ENCODE measurements at places on chromosomes 13 and 19.

- no peak for DNase-seq
Observed at GRCh38 chr13:83229574-83230305, 652.5 kb downstream of the SLITRK1 start.

DNA sequence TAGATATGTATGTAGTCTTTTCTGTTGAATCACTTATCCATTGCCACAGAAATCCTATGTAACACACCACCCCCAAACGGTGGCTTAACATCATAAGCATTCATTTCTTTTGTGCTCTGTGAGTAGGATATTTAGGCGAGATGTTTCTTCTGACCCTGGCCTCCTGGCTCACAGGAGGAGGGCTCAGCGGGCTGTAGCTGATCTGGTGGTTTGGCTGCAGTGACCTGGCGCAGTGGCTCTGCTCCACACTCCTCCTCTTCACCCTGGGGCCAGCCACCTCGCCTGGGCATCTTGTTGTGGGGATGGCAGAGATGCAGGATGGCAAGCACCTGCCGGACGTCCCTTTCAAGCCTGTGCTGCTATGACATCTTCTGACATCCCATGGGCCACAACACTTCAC lies 147.1 kb upstream of the IRS2 start:
- DNase-seq = no peak

DNA sequence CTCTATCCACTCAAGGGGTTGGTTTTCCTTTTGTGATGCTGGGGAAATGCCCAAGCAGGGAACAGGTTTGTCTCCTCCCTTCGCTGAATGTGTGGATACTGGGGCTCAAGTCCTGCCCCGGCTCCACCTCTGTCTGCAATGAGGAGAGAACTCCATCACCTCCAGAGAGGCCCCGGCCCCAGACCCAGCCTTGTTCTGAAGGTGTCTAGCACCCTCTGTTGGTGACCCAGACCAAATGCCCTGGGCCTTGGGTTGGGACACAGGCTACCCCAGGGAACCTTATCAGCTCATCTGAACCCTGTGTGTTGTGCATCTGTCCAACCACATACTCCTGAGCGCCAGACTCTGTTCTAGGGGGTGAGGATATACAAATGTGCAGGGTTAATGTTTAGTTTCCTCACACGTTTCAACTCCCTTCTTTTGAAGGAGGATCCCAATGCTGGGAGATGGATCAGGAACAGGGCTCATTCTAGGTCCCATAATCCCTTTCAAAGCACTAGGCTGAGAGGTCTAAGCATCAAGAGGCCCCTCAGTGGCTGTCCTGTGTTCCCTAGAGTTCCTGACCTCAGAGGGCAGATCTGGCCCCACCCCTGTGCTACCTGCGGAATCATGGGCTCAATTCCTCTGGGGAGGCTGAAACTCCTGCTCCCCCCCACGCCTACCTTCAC lies 112.5 kb upstream of the SLC7A1 start:
- DNase-seq = peak; percentile 47

GRCh38 chr13:44191504-44192171 lies 182.0 kb upstream of the SERP2 start:
- peak; percentile 28 for DNase-seq

DNA sequence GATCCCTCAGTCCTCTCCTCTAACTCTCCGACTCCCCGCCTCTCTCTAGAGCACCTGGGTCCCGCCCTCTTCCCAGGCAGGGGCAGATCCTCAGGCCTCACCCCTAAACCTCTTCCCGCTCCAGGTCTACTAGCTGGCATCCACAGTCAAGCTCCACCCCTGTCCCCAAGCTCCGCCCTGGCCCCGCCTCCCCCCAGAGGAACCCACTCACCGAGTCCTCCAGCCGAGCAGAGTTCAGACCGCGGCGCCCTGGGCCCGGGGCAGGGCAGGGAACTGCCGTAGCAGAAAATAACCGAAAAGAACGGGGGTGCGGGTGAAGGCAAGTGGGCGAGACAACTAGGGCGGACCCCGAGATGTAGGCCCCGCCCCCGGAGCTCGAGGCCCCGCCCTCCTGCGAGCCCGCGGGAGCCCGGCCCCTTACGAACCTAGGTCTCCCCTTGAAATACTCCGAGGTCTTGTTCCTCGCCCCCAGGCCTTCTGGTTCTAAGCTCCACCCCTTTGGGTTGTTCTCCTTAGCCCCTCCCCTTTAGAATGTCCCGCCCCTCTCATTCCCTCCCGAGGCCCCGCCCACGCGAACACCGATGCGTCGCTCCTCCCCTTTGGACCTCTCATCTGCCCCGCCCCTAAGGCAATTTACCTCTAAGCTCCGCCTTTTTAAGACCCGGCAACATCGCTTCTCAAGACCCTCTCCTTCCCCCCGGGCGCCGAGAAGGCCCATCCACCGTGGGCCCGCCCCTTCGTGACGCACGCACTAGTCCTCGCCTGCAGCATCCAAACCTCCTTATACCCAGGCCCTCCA lies at the start of gene GGN:
Gene GGN (minus strand): TSS at position 485 of the 799 bp plus-strand sequence. CDS start 773 bp downstream, outside the sequence.
- peak; percentile 82 for DNase-seq

- DNase-seq = peak; percentile 79
Observed at GRCh38 chr13:20703780-20704458, 420 bp downstream of the IL17D start.

DNA sequence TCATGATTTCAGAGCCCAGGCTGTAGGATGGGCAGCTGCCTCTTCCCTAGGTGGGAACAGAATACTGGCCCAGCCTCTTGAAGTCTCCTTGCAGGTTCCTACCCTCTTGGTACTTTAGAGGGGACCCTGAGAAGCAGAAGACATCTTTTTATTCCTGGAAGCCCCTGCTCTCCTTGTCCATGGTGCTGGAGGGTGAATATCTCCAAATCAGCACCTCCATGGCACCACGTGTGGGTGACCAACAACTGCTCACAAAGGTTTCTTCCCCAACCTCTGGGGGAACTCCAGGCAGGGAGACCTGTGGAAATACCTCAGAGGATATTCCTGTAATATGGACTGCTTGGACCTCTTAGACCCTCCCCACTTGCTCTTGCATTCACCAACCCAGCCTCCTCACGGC lies 48.1 kb upstream of the TSHZ3 start:
- no peak for DNase-seq

DNA sequence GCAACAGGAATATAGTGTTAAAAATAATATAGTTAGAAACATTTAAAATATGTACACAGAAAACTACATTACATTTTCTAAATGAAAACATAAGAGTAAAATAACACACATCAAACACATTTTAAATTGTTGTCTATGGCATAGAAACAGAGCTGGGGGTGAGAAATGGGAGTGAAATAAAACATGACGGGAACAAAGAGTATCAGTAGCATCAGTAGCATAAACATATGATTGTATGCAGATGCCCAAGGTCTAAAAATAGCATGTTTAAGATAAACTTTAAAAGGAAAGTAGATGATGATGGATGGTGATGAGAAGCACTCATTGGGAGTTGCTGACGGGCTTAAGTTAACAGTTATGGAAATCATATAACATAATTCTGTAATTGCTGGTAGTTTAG lies 1221.7 kb upstream of the SPRY2 start:
- DNase-seq = no peak

DNA sequence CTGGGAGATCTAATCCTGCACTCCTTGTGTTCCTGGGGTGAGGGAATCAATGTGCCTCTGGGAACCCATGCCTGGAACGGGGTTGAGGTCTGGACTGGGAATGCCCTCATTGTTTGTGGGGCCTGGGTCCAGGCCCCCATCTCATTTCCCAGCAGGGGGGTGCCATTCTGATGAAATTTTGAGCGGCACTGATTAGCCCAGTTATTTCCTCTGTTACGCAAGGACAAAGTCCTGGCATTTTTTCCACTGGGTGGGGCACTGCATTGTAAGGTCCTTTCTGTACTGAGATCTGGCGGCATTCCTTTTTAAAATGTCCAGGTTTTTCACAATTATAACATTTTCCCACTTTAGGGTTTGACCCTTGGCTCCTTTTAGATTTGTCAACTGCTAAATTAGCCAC lies 14.8 kb downstream of the FPR3 start:
- DNase-seq = no peak

GRCh38 chr19:39030854-39031367 lies 1.4 kb downstream of the FBXO27 start:
- DNase-seq = no peak

DNA sequence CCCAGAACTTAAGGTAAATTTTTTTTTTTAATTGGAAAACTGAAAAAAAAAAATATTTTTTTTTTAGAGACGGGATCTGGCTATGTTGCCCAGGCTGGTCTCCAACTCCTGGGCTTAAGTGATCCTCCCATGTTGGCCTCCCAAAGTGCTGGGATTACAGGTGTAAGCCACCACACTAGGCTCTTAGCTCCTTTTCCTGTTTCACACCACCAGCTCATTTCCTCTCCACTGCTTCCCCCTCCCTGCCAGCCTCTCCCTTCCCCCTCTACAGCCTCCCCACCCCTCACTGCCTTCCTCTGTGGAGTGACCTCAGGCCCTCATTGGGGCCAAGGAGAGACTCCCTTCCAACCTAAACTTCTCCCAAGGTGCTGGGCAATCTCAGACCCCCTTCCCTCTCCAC lies 4.2 kb upstream of the GIPR start:
- DNase-seq = no peak

GRCh38 chr19:4691373-4691772 lies 21.2 kb upstream of the MYDGF start:
- DNase-seq = no peak

DNA sequence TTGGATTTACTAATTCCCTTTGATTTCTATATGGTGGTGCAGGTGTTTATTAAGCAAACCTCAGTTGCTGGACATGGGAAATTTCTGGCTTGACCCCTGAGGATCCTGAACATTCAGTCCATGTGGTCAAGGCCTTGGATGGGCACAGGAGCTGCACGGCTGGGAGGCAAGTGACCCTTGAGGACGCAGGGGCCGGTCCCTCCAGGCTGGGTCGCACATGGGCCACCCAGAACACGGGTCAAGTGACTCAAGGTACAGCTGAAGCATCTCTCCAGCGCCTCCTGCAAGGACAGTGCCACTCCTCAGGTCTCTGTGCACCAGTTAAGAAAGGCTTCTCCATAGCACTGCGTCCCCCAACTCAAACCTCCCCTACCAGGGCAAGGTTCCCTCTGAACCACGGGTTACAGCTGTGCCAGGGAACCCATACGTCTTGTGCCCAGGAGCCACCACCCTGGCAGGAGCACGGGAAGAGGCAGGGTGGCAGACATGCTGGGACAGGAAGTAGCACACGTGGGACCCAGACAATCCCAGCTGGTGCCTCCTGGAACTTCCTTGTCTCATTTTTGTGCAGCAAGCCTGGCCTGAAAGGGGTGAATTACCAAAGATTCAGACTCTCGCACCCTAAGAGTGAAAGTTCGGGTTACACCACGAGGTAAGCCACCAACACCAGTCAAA lies 93.1 kb downstream of the SPACA7 start:
- DNase-seq = no peak

- DNase-seq = no peak
Observed at GRCh38 chr19:35031072-35031881, 1.0 kb downstream of the SCN1B start.

- no peak for DNase-seq
Observed at GRCh38 chr13:104253063-104253680, 1187.0 kb upstream of the SLC10A2 start.

DNA sequence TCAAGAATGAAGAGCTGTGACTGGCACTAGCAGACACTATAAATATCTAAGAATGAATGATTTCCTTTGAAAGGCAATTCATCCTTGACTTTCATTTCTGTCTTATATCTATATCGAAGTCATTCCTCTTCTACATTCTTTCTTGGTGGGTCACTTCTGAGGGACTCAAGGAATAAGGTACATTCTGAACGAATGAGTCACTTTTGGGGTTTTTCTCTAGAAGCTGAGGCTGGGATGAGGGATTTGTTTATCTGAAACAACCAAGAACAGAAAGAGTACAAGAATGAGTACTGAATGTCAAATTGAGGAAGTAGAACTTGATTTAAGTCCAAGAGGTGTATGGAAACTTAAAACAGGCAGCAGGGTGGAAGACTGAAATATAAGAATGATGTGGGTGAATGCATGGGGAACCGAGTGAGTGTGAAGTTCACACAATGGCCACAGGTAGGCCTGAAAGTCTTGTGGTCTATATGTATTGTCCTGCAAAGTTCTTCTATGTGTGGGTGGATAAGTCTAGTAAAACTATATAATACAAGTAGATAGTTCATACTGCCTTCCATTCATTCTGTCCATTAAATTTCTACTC lies 343.9 kb downstream of the OXGR1 start:
- no peak for DNase-seq

- DNase-seq = no peak
Observed at GRCh38 chr13:58985845-58986244, 1177.9 kb downstream of the DIAPH3 start.

- DNase-seq = no peak
Observed at GRCh38 chr19:56601375-56601774, 6.3 kb downstream of the ZNF71 start.

DNA sequence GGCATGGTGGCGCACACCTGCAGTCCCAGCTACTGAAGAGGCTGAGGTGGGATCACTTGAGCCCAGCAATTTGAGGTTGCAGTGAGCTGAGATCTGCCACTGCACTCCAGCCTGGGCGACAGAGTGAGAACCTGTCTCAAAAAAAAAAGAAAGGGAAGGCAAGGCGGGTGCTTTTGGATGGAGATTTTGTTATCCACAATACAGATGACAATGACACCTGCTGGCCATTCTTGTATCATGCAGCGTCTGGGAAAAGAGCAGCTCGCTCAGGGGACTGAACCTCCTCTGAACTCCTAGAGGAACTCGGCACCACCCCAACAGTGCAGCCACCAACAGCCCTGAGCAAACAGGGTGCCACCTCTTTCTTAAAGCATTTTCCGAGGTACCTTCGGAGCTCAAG lies 22.8 kb downstream of the HAUS8 start:
- DNase-seq = peak; percentile 11

DNA sequence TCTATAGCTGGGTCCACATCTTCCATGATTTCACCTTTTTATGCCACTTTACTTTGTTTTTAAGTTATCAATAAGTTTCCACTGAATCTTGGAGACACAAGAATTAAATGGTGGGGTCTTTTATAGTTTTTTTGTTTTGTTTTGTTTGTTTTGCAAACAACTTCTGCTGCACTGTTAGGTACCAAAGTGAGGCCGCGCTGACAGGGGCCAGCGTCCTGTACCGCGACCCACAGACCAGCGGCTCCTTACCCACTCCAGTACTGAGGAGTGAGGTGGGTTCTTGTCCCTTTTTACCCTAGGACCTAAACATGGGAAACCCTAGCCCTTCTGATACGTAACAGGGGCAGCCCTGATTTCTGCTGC lies 75.8 kb upstream of the MCF2L start:
- no peak for DNase-seq

GRCh38 chr19:17075864-17076542 lies 426 bp downstream of the MYO9B start:
- peak; percentile 57 for DNase-seq

All from activated naive CD4-positive, alpha-beta T cell treated with Interleukin-2 at 50 U/mL for 16 hours (primary cell).